ENCODE measurements at places on chromosomes 3 and 15. TPM values are rescaled to one million over a fixed set of nuclear protein-coding genes. Genes with fewer than 3 reads are reported as not detected.

Gene CCDC54
- not detected for total RNA-seq

Gene GRAMD1C
- total RNA-seq, result 0.37 TPM

Gene PLCH1
- total RNA-seq, result 0.09 TPM

Gene THSD4
- total RNA-seq, result 0.07 TPM

Gene SPINT1
- total RNA-seq, result 22.5 TPM

Gene BBS4
- total RNA-seq, result 14.5 TPM

Gene NMNAT3
- total RNA-seq, result 0.43 TPM

Gene CTSH
- total RNA-seq, result 47.1 TPM

Gene CX3CR1
- total RNA-seq, result 0.48 TPM

Gene POPDC2
- 0.94 TPM for total RNA-seq

GRCh38 chr3:194723846-194724618 is 38.3 kb downstream of the FAM43A start:
- DNase-seq, result no peak

DNA sequence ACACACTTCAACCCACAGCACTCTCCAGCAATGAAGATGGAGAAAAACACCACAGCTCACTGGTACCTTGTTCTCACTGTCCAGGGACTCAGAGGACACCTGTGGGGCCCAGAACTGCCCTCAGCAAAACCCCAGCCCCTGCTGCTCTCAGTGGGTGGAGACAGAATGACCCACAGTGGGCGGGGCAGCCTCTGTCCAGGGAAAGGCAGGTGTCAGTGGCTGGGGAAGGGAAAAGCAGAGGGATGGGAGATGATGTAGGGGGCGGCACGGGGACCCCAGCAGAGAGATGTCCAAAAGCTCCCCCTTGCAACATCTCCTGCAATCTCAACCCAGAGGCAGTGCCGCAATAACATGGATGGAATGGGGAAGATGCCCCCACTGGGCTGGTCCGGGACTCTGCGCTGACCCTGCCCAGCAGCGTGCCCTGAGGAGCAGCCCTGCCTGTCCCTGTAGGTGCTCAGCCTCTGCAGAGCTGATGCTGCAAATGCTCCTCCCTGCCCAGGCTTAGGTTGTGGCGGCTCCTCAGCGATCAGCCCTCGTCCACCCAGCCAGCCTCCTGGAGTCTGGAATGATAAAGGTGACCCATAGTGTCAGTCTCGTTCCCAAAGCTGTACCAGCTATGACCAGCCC is 193.9 kb downstream of the XXYLT1 start:
- no peak for DNase-seq

DNA sequence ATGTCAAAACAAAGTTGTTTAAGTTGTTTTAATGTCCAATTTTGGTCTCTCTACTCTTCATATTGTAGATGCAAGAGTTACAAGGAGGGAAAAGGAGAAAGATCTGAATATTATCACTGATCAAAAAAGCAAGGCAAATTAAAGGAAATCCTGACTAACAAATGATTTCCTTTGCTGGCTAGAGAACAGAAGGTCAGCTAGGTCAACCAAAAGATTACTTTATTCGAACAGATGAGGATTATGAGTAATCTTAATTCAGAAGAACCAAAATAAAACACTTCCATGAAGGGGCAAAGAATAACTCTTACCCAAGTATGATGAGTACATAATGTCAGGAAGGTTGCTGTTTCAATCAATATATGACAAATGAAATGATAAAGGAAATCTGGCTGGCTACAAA is 33.8 kb downstream of the CPNE4 start:
- DNase-seq, result no peak

- DNase-seq, result no peak
Observed at GRCh38 chr3:112736805-112737566, 96.0 kb upstream of the CCDC80 start.

GRCh38 chr3:14118400-14119381 is 6.0 kb downstream of the CHCHD4 start:
- no peak for DNase-seq

DNA sequence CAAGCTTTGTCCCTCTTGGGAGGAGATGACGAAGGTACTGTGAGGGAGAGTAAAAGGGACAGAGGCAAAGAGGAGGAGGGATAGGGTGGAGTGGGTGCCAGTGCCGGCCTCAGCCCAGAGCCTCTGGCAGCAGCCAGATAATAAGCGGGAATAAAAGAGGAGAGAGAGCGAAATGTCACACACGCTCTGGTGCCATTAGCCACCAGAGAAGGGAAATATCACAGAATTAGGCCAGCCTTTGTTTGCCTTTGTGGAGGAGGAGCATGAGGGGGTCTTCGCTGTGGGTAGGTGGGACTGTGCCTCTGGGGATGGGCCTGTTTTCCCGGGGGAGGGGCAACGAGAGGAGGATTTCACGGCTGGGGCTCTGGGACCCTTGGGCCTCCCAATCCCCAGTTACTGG is 67.8 kb downstream of the LINGO1 start:
- no peak for DNase-seq

GRCh38 chr3:50298836-50299637 is at the start of the genes HYAL3 and NAA80:
HYAL3 (minus strand) TSS chr3:50299405; CDS start chr3:50295602, 3,803 bp downstream.
NAA80 (minus strand) TSS chr3:50299405; CDS start chr3:50297463, 1,942 bp downstream.
- DNase-seq, result peak; percentile 99

DNA sequence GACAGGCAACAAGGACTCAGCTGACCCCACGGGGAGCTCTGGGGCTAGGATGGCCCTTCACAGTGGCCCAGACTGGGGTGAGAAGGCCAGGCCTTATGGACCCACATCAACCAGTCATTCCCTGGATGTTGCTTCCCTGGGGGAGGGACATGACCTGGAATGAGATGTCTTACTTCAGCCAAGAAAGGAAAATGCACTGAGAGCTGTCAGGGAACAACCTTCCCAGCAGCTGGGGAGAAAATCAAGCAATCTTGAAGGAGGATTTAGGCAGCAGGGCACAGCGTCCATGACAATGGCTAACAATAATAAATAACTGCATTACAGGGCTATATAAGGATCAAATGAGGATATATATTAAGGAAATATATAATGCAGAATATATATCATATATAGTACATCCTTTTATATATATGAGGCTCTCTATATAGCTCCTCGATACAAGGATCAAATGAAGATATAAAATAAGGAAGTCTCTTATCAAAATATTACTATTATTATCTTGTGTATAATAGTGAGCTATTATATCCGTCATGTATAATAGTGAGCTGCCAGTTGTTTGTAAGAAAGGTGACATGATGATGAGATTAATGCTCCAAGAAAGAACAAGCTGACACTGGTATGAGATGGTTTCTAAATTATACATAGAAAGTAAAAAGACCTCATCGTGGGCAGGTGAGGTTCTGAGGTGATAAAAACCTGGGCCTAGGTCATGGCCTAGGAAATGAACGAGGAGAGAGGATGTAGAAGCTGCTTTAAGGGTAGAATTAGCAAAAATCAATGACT is 117.8 kb upstream of the LIPC start:
- no peak for DNase-seq

DNA sequence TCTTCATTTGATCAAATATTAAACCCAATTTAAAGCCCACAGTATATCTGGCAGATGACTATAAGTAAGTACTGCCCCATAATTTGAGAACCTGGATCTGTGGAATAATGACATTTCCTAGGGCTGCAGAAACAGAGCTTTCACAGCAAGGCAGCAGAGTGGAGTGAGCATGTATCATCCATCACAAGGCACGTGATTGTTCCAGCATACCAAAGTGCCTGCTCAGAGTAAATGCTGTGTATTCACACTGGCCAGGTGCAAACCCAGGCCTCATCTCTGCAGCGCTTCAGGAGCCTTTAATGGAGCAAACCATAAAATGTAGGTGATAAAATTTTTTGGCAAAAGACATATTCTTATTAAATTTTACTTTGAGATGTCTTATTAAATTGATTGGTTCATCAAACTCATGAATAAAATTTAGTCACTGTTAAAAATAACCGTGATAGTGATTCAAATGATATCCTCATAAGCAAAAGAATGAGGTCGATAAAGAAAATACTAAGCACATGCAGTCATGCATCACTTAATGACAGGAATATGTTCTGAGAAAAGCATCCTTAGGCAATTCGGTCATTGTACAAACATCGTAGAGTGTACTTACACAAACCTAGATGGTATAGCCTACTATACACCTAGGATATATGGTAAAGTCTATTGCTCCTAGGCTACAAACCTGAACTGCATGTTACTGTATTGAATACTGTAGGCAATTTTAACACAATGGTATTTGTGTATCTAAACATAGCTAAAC is 99.3 kb upstream of the SLC24A5 start:
- DNase-seq, result no peak

GRCh38 chr3:138873471-138874278 is 38.9 kb upstream of the PIK3CB start:
- no peak for DNase-seq

- DNase-seq, result no peak
Observed at GRCh38 chr15:83458381-83458780, 11.2 kb downstream of the SH3GL3 start.

DNA sequence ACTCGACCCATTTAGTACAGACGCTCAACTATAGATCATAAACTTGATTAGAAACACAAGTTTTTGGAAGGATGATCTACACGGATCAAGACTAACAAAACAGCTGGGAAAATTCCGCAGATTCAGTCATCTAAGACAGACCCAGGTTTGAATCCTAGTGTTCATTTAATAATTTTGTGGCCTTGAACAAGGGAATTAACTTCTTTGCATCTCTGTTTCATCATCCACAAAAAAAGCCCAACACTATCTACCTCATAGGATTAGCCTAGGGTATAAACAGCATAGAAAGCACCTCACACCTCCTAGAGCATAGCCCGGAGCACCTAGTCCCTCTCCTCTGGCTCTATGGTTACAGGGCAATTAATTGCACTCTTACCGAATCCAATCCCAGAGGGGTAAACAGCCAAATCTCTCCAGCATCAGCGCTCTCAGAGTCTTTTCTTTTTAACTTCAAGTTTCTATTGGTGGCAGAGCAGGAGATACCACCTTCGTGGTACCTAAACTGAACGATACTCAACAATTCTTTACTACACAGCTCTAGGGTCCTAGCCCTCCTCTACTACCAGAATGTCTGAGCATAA is 3.5 kb downstream of the TBL1XR1 start:
- DNase-seq, result no peak

DNA sequence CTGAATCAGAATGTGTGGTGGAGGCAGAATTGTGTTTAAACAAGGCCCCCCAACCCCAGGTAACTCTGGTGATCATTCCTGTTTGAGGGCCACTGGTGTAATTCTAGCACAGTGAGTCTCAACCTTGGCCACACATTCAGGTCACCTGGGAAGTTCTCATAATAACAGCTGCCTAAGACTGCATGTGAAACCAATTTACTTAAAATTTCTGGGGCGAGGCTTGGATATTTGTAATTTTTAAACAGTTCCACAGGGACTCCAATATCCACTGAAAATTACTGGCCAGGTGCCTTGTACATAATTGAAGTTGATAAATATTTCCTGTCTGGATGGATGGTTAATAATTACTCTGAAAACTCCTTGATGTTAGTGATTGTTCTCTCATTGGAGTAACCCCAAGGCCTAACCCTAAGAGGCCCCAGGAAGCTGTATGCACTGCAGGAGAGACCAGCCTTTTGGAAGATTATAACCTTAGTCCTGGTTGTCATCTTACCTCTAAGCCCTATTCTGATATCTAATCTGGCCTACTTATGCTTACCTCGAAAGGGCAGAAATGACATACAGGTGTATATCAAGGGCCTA is 25.7 kb upstream of the EPHB1 start:
- DNase-seq, result no peak

- no peak for DNase-seq
Observed at GRCh38 chr3:94362393-94362792, 299.5 kb downstream of the NSUN3 start.

GRCh38 chr15:41979493-41980266 is 7.3 kb upstream of the EHD4 start:
- no peak for DNase-seq

DNA sequence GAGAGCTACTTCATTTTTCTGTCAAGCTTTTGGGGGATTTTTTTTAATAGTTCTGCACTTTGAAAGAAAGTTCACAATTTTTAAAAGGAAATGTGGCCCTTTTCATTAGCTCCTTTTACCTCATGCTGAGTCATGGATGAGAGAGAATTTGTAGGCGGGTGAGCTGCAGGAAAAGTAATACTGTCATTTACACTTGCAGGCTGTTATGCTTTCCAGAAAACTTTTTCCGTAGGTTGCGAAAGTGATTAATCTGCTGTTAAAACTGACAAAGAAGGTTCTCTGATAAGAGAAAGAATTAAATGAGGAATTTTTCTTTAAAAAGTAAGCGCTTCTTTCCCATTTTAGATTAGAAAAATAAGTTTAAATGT is 430.2 kb downstream of the LPP start:
- no peak for DNase-seq

DNA sequence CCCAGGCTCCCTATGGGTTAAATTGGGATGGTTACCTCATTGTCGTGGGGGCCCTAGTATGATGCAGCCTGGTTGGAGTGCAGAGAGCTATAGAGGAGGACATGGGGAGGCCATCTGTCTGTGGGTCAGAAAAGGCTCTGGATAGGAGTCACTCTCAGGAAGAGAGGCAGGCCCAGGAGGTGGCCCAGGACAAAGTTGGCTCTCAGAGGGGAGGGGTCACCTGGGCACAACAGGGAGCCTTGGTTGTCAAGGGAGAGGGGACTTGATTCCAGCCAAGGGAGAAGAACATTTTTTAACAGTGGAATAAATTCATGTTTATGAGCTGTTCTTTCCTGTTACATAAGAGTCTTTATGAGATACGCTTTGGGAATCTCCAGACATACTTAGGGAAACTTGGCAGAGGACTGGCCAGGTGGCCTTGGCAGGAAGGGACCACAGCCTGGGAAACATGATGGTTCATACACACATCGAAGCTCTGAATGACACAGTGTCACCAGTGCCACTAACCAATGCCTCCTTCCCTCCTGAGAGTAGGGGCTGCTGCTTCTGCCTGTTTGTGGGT is 27.5 kb upstream of the LCTL start:
- no peak for DNase-seq

- no peak for DNase-seq
Observed at GRCh38 chr15:60477164-60477563, 1.8 kb downstream of the ICE2 start.

GRCh38 chr15:91499774-91500383 is 353.6 kb upstream of the SLCO3A1 start:
- no peak for DNase-seq

GRCh38 chr15:90376789-90377188 is 11.3 kb upstream of the IQGAP1 start:
- peak; percentile 69 for DNase-seq

GRCh38 chr3:164390046-164390445 is 688.2 kb downstream of the SI start:
- no peak for DNase-seq

- no peak for DNase-seq
Observed at GRCh38 chr15:29890336-29891095, 68.2 kb upstream of the TJP1 start.

DNA sequence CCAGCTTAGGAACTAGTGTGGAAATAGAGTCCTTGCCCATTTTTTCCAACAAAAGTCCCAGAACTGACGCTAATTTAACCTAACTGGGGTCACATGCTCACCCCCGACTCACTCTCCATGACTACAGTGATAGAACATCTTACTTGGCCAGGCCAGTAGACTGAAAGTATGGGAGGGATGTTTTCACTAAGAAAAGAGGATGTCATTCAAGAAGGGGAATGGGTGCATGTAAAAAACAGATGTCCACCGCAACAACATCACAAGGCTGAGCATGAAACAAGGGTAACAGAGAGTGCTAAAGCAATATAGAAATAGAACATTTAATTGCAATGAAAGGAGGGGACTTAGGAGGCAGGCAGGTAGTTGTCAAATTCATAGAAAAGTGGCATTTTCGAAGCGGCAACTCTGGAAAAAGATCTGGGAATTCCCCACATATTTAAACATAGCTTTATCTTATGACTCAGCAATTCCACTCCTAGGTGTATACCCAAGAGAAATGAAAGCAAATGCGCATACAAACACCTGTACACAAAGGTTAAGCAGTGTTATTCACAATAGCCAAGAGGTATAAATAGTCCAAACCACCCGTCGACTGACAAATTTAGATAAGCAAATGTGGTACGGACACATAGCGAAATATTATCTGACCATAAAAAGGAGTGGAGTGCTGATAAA is 41.1 kb upstream of the UBE2E2 start:
- no peak for DNase-seq

Data from activated T-helper 2 cell treated with anti-CD3 and anti-CD28 coated beads, Interferon-gamma antibody, Interleukin-2, Interleukin-4, amounts not matched to agents 10 μg/mL and 5 μg/mL and 100 μg/mL, durations not matched to agents 14 hours and 24 hours and 36 hours (primary cell).